ENCODE measurements at places on chromosomes 5 and 9. TPM values are rescaled to one million over a fixed set of nuclear protein-coding genes. Genes with fewer than 3 reads are reported as not detected.

DNA sequence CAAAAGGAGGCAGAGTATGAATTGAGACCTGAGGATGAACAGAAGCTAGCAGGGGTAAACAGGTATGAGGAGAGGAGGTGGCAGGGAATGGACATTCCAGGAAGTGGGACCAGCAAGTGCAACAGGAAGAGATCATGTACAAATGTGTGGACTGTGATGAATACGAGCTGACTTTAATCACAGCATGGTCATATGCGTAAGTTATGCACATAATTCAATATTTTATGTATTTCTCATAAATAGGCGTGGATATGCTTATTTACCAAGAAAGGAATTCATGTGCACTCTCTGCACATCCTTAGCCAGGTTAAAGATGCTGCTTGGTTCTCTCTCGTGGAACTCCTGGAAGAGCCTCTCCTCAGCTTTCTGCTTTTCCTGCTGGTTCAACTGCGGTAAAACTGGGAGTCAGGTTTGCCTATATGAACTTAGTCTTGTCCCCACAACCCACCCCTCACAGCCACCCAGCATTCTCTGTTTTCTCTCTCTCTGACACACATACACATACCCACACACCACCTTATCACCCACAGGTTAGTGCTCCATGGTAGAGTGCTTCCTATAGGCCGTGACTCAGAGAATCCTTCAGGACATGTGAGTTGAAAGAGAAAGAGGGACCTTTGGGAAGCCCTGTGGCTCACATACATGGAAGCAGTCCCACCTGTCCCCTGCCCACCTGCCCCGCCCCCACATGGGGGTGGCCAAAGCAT lies 35.7 kb downstream of the TRPC7 start:
- DNase-seq, result no peak

DNA sequence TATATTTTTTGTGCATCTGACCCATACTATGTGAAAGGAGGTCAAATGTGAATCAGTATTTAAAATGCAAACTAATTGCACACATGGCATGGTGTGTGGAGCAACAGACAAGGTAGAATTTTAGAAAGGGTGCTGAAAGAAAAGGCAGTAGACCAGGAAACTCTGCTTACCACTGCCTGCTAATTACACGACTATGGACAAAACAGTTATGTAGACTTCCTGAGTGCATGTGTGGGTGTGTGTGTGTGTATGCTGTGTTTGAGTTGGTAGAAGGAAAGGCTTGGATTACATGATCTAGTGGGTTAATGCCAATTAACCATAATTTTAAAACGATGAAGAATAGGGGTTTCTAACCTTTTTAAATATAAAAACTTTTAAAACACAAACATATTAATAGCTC lies 349.9 kb downstream of the SH3GL2 start:
- DNase-seq, result no peak

DNA sequence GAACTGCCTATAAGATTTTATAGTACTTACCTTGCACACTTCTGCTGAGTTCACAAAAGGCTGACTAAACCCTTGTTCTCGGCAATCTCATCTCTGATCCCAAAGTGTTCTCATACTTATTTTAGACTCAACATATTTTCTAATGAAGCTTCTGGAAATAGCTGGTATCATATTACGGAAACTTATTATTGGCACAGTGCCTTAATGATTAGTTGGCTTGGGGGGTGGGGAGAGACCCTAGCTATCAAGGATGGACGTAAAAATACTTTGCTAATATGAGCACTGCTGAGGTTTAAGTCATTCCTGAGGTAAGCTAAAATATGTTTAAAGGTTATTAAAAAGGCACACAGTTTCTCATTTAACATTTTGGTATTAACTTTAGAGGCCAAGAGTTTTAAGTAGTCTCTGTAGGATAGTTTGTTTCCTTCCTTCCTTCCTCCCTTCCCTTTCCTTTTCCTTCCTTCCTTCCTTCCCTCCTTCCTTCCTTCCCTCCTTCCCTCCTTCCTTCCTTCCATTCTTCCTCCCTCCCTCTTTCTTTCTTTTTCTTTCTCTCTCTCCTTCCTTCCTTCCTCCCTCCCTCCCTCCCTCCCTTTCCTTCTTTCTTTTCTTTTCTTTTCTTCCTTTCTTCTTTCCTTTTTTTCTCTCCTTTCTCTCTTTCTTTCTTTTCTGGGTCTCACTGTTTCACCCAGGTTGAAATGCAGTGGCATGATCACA lies 31.5 kb downstream of the ZSWIM6 start:
- no peak for DNase-seq

DNA sequence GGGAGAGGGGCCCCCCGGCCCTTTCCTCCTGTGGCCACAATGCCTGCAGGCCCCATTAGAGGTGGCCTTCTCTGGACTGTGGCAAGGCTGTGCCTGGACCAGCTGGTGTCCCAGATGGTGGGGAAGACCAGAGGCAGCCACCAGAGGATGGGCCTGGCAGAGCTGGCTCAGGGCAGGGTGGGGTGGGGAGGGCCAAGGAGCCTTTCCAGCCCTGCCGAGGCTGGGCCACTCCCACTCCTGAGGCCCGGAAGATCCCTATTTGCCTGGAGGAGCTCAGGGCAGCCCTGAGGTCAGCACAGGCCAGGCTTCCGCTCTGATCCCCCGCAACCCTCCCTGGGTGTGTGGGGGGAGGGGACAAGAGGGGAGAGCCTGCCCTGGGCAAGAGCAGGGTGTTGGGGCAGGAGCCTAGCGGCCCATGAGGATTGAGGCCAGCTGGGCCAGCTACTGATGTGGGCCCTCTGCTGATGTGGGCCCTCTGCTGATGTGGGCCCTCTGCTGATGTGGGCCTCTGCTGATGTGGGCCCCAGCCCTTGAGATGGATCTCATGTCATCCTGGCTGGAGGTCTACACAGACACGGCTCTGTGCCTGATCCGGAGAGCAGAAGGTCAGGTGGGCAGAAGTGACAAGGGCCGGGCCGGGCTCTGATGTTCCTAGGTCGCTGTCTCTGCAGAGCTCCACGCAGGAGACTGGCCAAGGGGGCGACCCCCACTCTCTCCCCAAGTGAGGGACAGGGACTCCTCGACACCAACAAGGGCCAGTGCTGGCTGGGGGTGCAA lies 6.0 kb downstream of the MRPS2 start:
- DNase-seq, result no peak

Gene PLPPR1
- not detected for total RNA-seq

Gene CDH9
- not detected for total RNA-seq

Gene FCHSD1
- 41.8 TPM for total RNA-seq

All from Calu3 (cell line).